Muscle of back (tissue), 13 donors: ENCODE measurements at places on chromosomes 16 and 17. TPM values are rescaled to one million over a fixed set of nuclear protein-coding genes. Genes with fewer than 3 reads are reported as not detected.

DNA sequence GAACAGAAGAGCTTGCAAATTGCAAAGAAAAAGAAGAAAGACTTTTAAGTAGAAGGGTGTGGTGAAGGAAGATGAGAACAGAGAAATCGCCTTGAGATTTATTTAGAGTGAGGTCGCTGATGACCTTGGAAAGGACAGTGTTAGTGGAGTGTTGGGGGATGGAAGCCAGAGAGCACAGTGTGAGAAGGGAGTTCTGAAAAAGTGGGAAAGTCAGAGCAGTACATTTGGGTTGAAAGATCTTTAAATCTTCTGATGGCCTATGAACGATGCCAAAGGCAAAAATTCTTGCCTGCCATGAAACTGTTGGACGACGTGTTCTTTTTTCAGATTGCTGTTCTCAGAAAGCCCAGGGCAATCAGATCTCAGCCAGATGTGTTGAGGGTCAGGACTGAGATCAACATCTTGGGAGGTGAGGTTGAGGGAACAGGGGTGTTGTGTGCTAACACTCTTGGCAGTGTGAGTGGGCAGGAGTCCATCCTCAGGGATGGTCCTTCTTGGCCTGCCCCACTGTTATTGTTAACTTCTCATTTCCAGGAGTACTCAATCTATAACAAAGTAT is 330.1 kb downstream of the MAP2K6 start:
- no peak for DNase-seq

DNA sequence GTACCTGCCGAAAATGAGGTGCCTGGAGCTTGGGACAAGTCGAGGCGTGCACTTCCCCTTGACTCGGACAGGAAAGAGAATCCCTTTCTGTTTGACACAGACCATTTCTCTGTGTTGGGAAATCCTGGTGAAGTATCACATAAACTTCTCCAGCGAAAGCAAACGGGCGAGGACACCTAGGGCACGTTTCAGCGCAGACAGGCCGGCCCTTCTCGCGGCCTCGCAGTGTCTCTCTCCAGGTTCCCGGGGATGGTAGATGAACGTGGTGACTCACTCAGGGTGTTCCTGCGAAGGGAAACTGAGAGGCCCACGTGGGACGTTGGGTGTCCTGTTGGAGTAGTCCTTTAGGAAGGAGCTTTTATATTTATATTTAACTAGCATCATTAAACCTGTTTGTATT is 36.3 kb upstream of the ZNF750 start:
- DNase-seq, result no peak

Gene GRB7
- 0.80 TPM for polyA plus RNA-seq

Gene ADAM11
- polyA plus RNA-seq, result 3.6 TPM

Gene KRTAP3-1
- polyA plus RNA-seq, result not detected

Gene C17orf50
- not detected for polyA plus RNA-seq
